ENCODE measurements at places on chromosomes 7 and 10.

DNA sequence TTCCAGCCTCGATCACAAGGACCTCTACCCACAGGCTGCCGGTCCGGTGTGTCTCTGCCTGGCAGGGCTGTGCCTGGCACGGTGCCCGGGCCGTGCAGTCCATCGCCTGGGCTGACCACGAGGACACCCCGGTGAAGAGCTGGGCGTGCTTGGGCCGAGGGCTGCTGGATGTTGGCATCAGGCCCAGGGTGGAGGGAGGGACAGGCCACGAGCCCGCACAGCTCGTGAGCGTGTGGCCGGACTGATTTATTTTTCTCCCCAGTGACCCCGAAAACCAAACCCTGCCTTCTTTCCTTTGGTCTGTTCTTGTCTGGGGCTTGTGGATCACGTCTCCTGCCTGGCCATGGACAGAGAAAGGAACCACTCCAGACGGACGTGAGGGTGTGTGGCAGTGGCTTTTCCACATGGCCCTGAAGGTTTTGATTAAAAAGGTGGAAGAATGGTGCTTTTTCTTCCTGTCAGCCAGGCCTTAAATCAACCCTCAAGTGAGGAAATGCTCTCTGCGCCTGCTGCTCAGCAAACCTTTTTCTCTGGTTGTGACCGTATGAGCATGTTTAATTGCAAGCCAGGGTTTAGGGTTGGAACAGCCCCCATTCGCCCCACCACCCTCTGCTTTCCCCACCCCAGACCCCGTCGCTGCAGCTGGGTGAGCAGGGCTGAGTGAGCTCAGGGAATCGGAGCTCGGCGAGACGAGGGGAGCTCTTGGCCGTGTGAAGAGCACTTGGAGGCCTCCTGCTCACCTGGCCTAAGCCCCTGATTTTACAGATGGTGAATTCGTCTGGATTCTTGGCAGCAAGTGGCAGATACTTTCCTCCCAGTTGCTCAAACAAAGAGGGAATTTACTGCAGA lies 130.1 kb downstream of the RGS10 start:
- no peak for DNase-seq

DNA sequence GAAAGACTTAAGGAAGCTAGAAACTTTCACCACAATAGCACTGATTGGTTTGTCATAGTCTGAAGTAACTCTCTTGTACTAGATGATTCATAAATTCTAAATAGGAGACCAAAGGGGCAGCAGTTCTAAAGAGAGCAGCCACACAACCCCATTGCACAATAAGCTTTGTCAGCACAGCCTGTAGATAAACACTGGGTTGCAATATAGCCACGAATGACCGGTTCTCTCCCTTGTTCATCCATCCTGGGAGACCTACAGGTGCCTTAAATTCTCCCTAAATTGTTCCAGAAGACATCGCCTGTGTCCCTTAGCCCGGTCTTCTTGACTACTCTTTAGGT lies 167.0 kb downstream of the SNX13 start:
- DNase-seq: no peak

- DNase-seq: peak; percentile 36
Measured at GRCh38 chr7:129343099-129343700, 91.0 kb upstream of the STRIP2 start.

- DNase-seq: no peak
Measured at GRCh38 chr10:43201545-43202131, 63.4 kb downstream of the CSGALNACT2 start.

All from CD4-positive, alpha-beta T cell treated with Interleukin-6 at 100 ng/mL for 8 hours (primary cell).